Neural crest cell (in vitro differentiated cells): ENCODE measurements at places on chromosomes 13 and 19.

- DNase-seq: no peak
These were observed 5.2 kb downstream of the PPP1R14A start for GRCh38 chr19:38250821-38251563.

DNA sequence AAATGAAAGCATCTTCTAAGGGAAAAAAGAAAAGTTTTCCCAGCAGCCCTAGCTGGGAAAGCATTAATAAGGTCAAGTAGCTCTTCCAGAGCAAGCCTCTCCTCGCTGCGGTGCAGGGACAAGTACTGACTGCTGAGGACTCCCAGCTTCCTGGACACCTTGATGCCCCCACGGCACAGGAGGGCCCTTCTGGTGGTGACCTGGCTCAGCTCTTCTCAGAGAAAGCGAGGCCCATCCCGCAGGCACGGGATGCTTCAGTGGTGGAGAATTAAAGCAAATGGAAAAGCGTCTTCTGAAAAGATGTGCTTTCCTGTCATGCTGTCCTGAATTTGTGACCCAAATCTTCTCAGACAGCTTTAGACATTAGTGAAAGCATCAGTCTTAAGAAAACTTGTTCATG lies 38.8 kb upstream of the LATS2 start:
- no peak for DNase-seq

GRCh38 chr13:114077099-114077932 lies 55.1 kb downstream of the RASA3 start:
- DNase-seq: no peak

GRCh38 chr19:45244133-45244794 lies 943 bp downstream of the EXOC3L2 start:
- no peak for DNase-seq

- no peak for DNase-seq
These were observed 26.0 kb downstream of the AP1M1 start for GRCh38 chr19:16223746-16224145.

GRCh38 chr19:28495046-28495445 lies 717.9 kb downstream of the UQCRFS1 start:
- no peak for DNase-seq

GRCh38 chr13:60009300-60010253 lies 154.2 kb downstream of the DIAPH3 start:
- DNase-seq: no peak

DNA sequence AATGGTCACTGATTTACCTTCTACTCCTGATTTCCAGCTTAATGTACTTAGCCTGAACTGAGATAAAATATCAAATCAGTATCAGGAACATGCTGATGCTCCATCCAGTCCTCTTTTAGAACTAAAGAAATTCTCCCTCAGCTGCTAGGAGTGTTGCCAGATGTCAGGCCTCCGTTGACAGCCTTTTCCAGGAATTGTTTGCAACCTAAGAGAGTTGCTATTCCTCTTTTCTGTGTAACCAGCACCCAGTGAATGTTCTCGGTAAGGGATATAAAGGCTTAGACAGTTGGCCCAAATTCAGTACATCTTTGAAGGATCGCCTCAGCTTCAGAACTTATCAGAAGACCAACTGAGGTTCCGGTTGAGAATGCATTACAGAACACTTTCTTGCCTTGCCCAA lies 559.0 kb downstream of the PCDH17 start:
- DNase-seq: no peak

- no peak for DNase-seq
These were observed 170.0 kb downstream of the NUFIP1 start for GRCh38 chr13:44819245-44819644.

- DNase-seq: no peak
These were observed 7.5 kb upstream of the MIER2 start for GRCh38 chr19:351976-352625.

GRCh38 chr13:89520468-89520867 lies 1827.0 kb upstream of the MIR17HG start:
- DNase-seq: no peak

GRCh38 chr13:108958013-108958376 lies 328.6 kb downstream of the MYO16 start:
- DNase-seq: no peak

DNA sequence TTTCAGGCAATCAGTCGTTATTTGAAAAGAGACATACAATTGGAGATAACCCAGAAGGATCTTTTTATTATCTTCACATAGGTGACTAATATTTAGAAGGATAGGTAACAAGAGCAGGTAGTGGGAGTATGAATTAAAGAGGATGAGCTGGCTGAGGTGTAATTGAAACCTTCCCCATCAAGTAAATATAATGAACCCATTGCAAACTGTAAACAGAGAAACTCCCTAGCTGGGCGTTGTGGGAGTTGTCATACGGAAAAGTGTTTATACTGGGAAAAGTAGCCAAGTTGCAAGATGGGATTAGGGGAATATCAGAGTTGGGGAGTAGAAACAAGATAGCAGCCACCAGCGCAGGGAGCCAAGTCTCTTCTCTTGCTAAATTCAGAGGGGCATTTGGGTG lies 448.4 kb downstream of the COG6 start:
- no peak for DNase-seq

GRCh38 chr13:101017123-101017872 lies 342.7 kb upstream of the TMTC4 start:
- DNase-seq: no peak

DNA sequence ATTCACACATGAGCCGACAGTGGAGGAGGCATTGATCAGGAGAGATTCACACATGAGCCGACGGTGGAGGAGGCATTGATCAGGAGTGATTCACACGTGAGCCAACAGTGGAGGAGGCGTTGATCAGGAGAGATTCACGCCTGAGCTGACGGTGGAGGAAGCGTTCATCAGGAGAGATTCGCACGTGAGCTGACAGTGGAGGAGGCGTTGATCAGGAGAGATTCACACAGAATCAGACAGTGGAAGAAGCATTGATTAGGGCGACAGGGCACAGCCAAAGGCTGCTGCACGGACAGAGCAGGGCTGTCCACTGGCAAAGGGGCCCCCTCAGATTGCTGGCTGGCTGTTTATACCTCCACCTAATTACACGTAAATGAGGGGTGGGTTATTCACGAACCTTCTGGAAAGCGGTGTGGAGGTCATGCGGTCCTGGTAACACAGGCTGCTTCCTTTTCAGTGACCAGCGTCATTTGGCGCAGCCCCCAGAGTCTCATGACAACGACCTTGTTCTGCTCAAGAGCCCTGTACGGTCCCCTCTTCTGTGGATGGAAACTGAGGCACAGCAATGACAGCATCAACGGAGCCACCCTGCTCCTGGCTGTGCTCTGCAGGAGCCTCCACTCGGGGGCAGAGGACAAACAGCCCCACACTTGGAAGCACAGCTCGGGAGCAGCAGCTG lies 50.6 kb upstream of the GAS6 start:
- no peak for DNase-seq

GRCh38 chr19:55857149-55857548 lies 20.8 kb downstream of the NLRP4 start:
- DNase-seq: no peak

DNA sequence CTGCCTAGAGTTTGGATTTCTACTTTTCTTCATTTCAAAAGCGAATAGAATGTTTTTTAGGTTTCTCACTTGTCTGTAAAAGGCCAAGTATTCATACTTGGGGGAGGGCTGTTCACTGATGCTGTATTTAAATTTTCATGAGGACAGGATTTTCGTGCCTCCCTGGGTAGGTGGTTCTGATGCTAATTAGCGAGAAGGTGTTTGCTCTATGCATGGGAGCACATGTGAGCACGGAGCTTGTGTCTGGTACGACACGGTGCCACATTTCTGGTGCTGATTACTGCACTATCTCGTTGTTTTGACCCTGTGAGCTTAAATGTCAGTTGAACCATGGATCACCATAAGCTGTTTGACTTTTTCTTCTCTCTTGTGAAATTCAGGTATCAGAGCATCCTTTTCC lies 45.8 kb downstream of the MTUS2 start:
- DNase-seq: no peak

- no peak for DNase-seq
These were observed 676.7 kb upstream of the SPRY2 start for GRCh38 chr13:81017513-81018152.

GRCh38 chr19:46351241-46352041 lies 4.6 kb downstream of the PPP5C start:
- no peak for DNase-seq

- DNase-seq: no peak
These were observed 334.5 kb downstream of the RFC3 start for GRCh38 chr13:34152409-34152808.
